ENCODE measurements at places on chromosomes 7 and 10. TPM values are rescaled to one million over a fixed set of nuclear protein-coding genes. Genes with fewer than 3 reads are reported as not detected.

Gene TSPAN15
- total RNA-seq: 5.0 TPM

Gene GIMAP2
- total RNA-seq: 1.9 TPM

Gene SUN3
- total RNA-seq: not detected

Gene SEMA4G
- 15.0 TPM for total RNA-seq

Gene ACTL6B
- 107 TPM for total RNA-seq

Gene HDAC9
- total RNA-seq: 195 TPM

Gene CPXM2
- 0.31 TPM for total RNA-seq

Gene OR2A12
- not detected for total RNA-seq

Gene POMZP3
- 7.5 TPM for total RNA-seq

Gene CADPS2
- 10.0 TPM for total RNA-seq

Gene CTAGE15
- 0.94 TPM for total RNA-seq

Gene RADIL
- total RNA-seq: 6.3 TPM

Gene CDK5
- 36.6 TPM for total RNA-seq

Measured in parietal lobe (tissue), 2 donors.